CD8-positive, alpha-beta memory T cell (primary cell): ENCODE measurements at places on chromosomes 6 and 20.

DNA sequence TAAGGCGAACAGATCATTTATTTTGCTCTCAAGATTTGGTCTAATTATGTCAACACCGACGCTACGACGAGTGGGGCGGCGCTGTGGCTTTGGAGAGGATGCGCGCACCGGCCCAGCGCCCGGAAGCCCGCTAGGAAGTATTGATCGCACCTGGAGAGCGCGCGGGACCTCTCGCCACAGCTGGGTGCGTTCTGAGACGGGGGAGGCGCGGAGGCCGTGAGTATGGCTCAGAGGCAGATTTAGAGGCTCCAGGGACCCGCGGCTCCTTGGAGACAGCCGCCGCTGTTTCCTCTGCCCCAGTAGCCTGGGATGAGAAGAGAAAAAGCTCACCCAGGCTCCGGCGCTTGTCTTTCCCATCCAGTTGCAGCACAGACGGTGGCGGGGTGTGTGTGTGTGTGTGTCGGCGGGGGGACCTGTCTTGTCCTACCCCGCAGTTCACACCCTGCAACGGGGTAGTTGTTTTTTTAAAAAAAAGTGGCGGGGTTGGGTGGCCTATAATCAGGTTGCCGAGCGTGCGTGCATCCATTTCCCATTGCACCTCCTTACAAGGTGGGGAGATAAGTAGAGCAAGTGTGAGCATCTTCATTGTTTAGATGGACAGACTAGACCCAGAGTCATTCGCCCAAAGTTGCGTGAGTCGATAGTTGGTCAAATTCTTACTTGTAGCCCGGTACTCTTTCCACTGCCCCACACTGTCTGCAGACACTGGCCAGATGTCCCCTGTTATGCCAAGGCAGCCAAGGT, 11.2 kb downstream of the TFAP2D start:
- DNase-seq = no peak

GRCh38 chr6:55239099-55239498, 64.8 kb downstream of the HCRTR2 start:
- no peak for DNase-seq

DNA sequence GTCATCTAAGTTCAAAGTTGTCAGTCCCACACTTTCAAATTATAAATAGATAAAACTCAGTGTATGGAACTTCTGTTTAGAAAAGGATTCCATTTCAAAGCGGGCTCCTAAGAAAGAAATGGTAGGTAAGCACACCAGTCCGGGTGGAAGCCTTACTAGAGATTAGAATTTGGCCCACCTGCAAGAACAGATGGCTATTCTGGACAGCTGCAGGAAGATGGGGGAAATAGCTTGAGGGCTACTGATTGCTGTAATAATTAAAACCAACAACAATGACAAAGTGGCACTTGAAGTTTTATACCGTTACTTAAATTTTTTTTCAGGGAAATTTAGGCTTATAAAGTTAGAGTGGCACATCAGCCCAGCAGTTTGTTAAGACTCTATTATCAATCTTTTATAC, 83.3 kb downstream of the HIVEP2 start:
- no peak for DNase-seq

- no peak for DNase-seq
Measured at GRCh38 chr6:159074120-159074684, 29.4 kb upstream of the TAGAP start.

DNA sequence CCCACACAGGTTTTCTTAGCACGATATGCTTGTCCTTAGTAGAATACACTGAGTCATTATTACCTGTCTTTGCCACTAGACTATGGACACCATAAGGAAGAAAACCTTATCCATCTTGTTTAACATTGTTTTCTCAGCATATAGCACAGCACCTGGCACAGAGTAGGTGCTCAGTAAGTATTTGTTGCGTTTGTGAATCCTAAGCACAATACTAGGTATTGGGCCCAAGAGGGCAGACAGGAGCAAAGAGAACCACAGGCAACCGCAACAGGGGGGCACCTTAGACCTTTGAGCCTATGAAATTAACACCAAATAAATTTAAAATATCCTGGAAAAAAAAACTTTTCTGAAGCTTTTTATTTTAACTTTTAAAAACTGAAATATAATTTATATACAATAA, 3.7 kb upstream of the NCOA6 start:
- no peak for DNase-seq

GRCh38 chr6:130744576-130745366, 82.4 kb upstream of the SMLR1 start:
- DNase-seq = no peak

DNA sequence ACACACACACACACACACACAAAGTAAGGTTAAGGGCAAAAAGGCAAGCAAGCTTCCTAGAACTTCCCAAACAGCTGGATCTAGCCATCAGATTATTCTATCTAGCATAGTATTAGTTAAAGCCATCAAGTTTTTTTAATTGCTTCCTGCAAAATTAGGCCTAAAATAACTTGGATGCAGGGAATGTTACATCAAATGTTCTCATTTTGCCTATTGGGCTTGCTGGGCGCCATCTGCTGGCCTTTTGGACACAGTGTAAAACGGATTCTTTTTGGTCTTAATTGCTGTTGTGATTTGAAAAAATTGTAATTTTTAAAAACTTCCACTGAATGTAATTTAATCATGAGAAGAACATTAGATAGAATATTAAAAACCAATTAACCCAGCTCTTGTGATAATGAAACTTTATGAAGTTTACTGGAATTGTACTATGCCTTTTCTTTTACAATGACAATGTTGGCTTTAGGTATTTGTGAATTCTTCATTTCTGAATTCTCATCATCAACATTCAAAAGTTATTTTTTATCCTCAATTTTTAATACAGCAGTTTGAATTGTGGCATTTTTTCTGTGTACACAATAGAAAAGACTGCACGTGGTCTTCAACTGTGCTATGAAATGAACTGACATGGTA, 6.8 kb downstream of the MKKS start:
- peak; percentile 32 for DNase-seq

- DNase-seq = no peak
Measured at GRCh38 chr6:56072856-56073255, 174.5 kb downstream of the COL21A1 start.

DNA sequence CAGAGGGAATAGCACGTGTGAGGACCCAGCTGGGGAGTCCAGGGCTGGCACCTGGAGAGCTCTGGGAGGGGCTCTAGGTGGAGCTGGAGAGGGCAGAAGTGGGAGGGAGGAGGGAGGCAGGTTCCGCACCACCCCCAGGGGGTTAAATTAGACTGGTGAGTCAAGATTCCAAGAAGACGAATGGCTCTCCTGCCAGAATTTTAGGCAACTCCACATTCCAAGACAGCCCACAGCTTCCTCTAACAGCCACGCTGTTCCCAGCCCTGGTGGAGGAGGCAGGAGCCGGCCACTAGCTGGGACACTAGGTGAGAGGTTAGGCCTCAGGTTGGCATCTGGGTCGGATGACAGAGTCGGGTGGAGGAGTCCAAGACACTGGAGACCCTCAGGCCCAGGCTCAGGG, 60.2 kb downstream of the TFAP2C start:
- no peak for DNase-seq

DNA sequence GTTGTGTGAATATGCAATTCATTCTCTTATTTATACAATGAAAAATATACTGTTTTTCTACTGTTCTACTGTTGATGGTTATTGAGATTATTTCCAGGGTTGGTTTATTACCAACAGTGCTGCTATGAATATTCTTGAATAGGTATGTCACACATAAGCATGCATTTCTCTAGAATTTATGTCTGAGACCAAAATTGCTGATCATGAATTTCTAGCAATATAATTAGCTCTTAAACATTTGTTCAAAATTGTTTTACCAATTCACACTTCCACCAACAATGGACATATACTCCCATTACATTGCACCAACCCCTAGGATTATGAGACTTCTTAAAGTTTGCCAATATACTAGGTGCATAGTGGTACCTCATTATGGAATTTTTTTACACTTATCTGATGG, 164.1 kb upstream of the KCNQ5 start:
- DNase-seq = no peak

DNA sequence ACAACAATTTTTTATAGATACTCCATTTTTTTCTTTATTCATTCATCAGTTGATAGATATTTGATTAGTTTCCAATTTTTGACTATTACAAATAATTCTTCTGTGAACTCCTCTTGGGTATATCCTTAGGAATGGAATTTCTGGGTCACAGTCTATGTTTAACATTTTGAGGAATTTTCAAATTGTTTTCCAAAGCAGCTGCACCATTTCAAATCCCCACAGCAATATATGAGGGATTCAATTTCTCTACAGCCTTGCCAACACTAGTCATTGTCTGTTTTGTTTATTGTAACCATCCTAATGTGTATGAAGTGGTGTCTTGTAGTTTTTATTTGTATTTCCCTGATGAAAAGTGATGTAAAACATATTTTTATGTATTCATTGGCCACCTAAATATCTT, 320.3 kb upstream of the DEFB112 start:
- no peak for DNase-seq

DNA sequence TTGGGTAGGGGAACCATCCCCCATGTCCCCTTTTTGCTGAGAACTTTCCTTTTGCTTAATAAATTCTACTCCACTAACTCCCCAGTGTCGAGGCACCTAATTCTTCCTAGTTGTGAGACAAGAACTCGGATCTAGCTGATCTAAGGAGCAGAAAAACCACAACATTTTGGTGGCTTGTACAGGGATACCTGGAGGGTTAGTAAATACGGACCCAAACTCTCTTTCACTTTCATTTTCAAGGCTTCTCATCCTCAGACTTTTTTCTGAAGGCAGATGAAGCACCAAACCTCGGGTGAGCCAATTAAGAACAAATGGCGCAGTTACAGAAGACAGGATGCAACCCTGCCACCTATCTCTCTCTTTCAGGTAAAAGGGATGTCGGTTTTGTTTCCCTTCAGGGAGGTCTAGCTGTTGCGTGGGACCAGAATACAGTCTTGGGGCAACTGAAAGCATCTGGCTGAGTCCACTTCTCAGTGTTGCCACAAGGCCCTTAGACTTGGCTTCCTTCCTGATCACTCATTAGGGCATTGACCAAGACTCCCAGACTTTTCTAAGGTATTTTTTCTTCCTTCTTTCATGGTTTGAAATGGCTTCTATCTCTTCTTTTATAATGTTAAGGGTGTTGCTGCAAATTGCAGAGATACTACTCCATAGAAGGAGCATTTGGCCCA, 11.1 kb upstream of the HTR1B start:
- no peak for DNase-seq

GRCh38 chr6:18985996-18986395, 598.8 kb downstream of the RNF144B start:
- no peak for DNase-seq

DNA sequence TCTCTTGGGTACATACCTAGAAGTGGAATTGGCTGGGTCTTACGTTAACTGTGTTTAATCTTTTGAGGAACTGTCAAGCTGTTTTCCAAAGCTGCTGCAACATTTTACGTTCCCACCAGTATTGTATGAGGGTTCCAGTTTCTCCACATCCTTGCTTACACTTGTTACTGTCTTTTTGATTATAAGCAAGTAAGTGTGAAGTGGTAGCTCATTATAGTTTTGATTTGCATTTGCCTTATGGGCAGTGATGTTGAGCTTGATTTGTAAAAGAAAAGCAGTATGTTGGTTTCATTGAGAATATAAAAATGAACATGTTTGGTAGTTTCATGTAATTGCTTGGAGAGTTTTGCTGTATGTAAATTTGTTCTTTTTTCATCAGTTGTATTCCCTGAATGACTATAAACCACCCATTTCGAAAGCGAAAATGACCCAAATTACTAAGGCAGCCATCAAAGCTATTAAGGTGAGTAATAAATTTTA, 40.4 kb downstream of the SCAF8 start:
- no peak for DNase-seq

DNA sequence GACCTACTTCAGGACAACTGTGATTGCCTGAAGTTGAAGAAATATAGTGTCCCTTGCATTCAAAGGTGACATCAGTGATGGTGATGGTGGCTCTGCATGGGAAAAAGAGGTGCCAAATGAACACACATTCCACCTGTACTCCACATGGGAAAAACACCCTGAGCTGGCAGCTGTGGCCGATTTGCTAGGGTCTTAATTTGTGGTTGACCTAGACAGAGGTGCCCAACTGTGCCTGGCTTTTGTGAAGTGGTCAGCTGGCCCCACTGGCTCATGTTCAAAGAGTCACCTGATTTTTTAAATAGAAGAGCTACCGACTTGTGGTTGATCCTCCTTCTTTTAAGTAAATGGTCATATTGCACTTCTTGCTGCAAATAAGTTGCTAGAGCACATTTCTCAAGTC, 7.6 kb upstream of the GCNT2 start:
- no peak for DNase-seq

DNA sequence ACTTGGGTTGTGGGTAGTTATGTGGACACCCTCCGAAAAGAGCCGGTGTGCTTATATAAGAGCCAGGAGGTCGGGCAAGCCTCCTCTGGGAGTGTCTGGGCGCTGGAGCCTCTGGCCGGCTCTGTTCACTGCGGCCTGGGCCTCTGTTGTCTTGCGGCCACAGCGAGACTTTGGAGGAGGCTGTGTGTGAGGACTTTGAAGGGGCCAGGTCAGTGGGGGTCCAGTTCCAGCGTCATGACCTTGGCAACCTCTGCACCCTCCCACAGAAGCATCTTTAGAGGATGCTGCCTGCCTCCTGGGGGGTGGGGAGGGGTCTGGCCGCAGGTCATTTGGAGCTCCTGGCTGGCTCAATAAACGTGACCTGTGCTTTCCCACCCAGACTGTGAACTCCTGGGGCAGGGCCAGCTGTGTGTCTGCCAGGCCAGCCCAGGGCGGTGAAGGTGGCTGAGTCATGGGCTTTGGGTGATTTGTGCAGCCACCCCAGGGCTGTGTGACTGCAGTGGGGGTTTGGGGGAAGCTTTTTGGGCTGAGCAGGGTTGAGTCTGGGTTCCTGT, 1.2 kb downstream of the TCEA2 start:
- no peak for DNase-seq

GRCh38 chr6:44915111-44915510, 413.0 kb upstream of the RUNX2 start:
- no peak for DNase-seq

GRCh38 chr6:73978330-73978729, 282.3 kb downstream of the CD109 start:
- DNase-seq = no peak

GRCh38 chr6:104711371-104711770, 148.3 kb downstream of the HACE1 start:
- no peak for DNase-seq

GRCh38 chr6:69866770-69867638, 648 bp downstream of the COL19A1 start:
- peak; percentile 57 for DNase-seq

GRCh38 chr6:152736687-152737273, 13.8 kb upstream of the VIP start:
- DNase-seq = no peak

GRCh38 chr20:59808729-59809381, 124.6 kb downstream of the SYCP2 start:
- no peak for DNase-seq

GRCh38 chr6:32779036-32779435, 15.7 kb upstream of the HLA-DQB2 start:
- DNase-seq = no peak

GRCh38 chr6:111573131-111573883, 32.4 kb downstream of the TRAF3IP2 start:
- DNase-seq = no peak
